Astrocyte (in vitro differentiated cells and primary cell): ENCODE measurements at places on chromosomes 7 and 10. TPM values are rescaled to one million over a fixed set of nuclear protein-coding genes. Genes with fewer than 3 reads are reported as not detected.
A peak's percentile ranks its signal among the peaks of the same experiment; 100 is the strongest.

GIMAP2 gene
- not detected in 2 replicates for total RNA-seq

DNA sequence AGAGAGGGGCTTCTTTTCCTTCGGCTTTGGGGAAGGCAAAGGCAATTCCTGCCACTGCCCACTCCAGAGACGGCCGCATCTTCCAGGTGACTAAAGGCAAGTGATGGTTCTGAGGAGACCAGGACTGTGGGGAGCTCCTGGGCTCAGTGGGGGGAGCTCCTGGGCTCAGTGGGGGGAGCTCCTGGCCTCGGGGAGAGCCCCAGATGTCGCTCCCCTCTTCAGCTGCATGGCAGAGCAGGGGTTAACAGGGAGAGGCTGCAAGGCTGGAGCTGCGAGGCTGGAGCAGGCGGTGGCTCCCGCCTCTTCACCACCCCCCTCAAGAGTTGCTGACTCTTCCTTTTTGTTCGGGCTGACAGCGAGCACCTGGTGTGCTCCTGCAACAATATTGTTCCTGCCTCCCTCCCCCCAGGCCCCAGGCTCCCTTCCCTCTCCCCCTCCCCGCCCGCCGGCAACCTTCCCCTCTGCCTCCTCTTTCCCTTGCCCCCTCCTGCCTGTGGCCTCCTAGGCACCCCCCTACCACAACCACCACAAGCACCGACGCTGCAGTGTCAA, 56.3 kb upstream of the LBX1 start:
- peaks cover 73% of the 10 kb centered on the region for H3K27me3 ChIP-seq
- H3K4me3 ChIP-seq = no peak overlapping the region
- no peaks in the 10 kb centered on the region for H3K36me3 ChIP-seq

SH3PXD2A gene
- 17.3 and 25.8 TPM in 2 replicates for total RNA-seq

GRCh38 chr10:60944058-60944909, at the start of gene RHOBTB1:
Gene RHOBTB1, minus strand, starts transcription at chr10:60944185. Its CDS starts 32,643 bp downstream, at chr10:60911542.
- H3K4me1 ChIP-seq = peaks cover 11% of the 10 kb centered on the region
- no peaks in the 10 kb centered on the region for H3K27me3 ChIP-seq
- peak within 1 kb of the TSS; percentile 99 for H3K27ac ChIP-seq
- H3K4me3 ChIP-seq = peak within 1 kb of the TSS; percentile 74
- no peaks in the 10 kb centered on the region for H3K36me3 ChIP-seq

DNA sequence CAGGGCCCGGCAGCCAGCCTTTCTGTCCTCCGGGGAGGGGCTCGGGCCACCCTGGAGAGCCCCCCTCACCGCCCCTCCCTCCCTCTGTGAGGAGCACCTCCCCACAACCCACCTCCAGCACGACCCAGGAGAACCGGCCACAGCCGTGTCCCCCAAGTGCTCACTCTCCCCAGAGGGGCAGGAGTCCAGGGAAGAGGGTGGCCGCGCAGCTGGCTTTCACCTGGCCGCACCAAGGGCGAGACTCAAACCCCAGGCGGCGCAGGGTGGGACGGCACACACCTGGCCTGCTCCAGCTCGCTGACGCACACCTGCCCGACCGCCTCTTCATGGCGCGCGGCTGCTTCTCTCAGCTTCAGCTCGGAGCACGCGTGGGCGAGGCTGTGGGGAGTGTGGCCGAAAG, 73.4 kb downstream of the CFAP46 start:
- DNase-seq = no peak
- no peak overlapping the region for H3K27ac ChIP-seq
- H3K4me3 ChIP-seq = no peak overlapping the region
- no peaks in the 10 kb centered on the region for H3K4me1 ChIP-seq

- no peak for DNase-seq
- H3K36me3 ChIP-seq = no peaks in the 10 kb centered on the region
- H3K4me3 ChIP-seq = no peak overlapping the region
- peaks cover 3% of the 10 kb centered on the region for H3K27me3 ChIP-seq
- peaks cover 4% of the 10 kb centered on the region for H3K4me1 ChIP-seq
Observed at GRCh38 chr7:87057210-87057609, 2.2 kb downstream of the ELAPOR2 start.

- H3K27ac ChIP-seq = no peak overlapping the region
- no peaks in the 10 kb centered on the region for H3K27me3 ChIP-seq
- no peak for DNase-seq
- H3K4me3 ChIP-seq = no peak overlapping the region
- H3K36me3 ChIP-seq = no peaks in the 10 kb centered on the region
Observed at GRCh38 chr7:117405519-117405918, 21.8 kb downstream of the ASZ1 start.

PPA1 gene
- 95.3 and 108 TPM in 2 replicates for total RNA-seq

GRCh38 chr7:90242369-90243168, 2.4 kb upstream of the CFAP69 start:
- no peak overlapping the region for H3K4me3 ChIP-seq
- DNase-seq = no peak
- H3K27ac ChIP-seq = no peak overlapping the region
- no peaks in the 10 kb centered on the region for H3K36me3 ChIP-seq
- peaks cover 3% of the 10 kb centered on the region for H3K27me3 ChIP-seq

- peak; percentile 12 for DNase-seq
- no peak overlapping the region for H3K27ac ChIP-seq
- peaks cover 16% of the 10 kb centered on the region for H3K27me3 ChIP-seq
- no peaks in the 10 kb centered on the region for H3K36me3 ChIP-seq
Observed at GRCh38 chr10:114095559-114096337, 52.1 kb downstream of the ADRB1 start.

DNA sequence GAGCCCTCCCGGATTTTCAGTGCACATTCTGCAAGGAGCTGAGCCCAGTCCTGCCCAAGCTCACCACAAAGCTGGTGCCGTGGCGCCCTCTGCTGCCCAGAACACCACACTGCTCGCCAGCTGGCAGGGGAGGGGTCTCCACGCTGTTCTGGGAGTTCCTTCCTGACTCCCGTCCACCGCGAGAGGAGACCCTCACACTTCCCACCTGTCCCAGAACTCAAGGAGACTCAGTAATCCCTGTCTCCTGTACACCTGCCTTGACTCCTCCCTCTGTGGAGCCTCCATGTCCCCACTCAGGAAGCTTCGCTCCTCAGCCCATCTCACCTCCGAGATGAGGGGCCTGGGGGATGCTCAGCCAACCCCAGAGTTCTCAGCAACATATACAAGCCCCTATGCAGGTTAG, 11.3 kb downstream of the C10orf105 start:
- no peaks in the 10 kb centered on the region for H3K36me3 ChIP-seq
- no peak overlapping the region for H3K4me3 ChIP-seq
- DNase-seq = no peak
- no peak overlapping the region for H3K27ac ChIP-seq
